ENCODE measurements at places on chromosomes 3 and 15.

- no peak for DNase-seq
Measured at GRCh38 chr3:102346897-102347296, 87.9 kb upstream of the ZPLD1 start.

GRCh38 chr15:25784876-25785640 lies 78.1 kb downstream of the ATP10A start:
- no peak for DNase-seq

- no peak for DNase-seq
Measured at GRCh38 chr3:30835667-30836066, 58.8 kb downstream of the GADL1 start.

GRCh38 chr15:90038632-90039095 lies 37.5 kb downstream of the ZNF710 start:
- no peak for DNase-seq

DNA sequence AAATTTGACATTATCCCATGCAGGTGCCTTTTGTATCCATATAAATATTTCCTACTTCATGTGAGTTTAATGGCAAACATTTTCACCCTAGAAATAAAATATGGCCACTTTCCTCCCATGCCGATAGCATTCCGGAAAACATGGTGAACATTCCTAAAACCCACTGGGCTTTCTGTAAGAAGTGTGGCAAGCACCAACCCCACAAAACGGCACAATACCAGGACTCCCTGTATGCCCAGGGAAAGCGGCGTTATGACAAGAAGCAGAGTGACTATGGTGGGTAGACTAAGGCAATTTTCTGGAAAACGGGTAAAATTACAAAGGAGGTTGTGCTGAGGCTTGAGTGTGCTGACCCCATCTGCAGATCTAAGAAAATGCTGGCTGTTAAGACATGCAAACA lies 7.6 kb downstream of the ANXA2 start:
- no peak for DNase-seq

DNA sequence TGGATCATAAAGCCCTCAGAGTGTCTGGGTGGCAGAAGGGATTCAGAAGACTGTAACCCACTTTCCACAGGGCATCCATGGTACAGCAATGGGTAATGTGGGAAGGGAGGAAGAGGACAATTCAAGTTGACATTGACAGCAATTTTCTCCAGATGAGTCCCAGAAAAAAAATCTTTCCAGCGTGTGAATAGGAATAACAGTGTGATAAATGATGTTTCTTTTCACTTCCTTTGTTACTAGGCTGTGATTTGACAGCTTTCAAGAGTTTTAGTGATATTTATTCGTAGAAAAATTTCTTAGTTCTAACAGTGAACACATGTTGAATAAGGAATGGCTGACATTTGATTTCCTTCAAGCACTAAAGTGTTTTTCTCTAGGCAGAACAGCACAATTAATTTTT lies 186.4 kb downstream of the CADPS start:
- DNase-seq = no peak

GRCh38 chr3:45595364-45596195 lies 1.0 kb downstream of the LIMD1 start:
- DNase-seq = no peak

- DNase-seq = no peak
Measured at GRCh38 chr15:56734013-56734635, 815 bp upstream of the ZNF280D start.

DNA sequence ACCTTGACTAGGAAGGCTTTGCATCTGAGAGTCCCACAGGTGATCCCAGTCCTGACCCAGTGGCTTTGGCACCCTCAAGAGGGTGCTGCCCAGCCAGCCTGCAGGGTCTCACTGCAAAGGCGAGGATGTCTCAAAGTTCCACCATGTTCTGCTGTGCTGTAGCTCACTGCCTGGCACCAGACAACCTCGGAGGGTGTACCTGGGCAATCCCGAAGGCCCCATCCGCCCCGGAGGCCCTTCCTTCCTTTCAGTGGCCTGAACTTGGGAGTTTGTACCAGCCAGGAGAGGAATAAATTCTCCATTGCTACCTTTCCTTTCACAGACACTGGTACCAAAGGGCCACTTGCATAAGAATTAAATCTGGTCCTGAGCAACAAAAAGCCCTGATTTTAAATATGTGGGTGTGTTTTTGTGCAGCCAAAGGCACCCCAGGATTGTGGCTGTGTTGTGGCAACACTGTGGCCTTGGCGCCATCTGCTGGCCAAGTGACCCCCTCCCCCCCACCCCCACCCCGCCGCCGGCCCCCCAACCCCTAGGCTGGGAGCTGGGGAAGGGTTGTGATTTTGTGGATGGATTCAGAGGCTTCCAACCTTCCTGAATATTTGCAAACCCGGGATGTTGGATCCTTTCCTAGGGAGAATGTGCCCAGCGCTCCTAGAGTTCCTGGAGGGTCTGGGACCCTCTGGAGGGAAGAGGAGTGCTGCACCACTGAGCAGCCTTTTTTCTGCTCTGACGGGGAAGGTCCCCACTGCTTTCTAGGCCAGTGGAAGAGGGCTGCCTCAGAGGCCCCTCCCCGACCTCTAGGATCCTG lies 9.7 kb upstream of the PTPN23 start:
- DNase-seq = no peak

GRCh38 chr3:42960282-42960681 lies 18.8 kb upstream of the GASK1A start:
- peak; percentile 58 for DNase-seq

DNA sequence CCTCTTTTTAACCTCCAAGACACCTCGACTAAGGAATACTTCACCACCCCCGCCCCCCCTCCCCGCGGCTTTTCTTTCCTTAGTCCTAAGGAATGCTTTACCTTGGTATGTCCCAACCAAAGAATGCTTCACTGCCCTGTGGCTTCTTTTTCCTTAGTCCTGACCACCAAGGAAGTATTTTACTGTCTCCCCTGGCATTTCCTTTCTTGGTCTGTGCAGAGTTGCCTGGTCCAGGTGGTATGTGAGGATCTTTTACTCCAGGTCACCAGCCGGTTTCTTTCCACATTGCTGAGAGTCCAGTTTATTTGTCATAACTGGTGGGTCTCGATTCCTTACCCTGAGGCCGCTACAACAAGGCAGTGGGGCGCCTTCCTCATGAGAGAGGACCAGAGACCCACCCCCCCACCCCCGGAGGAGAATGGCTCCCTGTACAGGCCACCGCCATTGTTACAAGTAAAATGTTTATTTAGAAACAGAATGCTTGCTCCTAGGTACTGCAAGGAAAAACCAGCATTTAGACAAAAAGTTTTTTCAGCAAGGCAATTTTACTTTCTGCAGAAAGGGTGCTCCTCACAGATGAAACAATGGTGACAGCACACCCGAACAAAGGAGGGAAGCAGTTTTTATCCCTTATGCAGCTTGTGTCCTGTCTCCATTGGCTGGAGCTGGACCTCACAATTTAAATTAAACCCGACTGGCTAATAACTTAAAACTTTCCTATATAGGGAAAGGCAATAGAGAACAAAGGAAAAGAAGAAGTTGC lies 23.1 kb upstream of the MTHFS start:
- DNase-seq = no peak

GRCh38 chr3:29281344-29282241 lies 722 bp downstream of the RBMS3 start:
- no peak for DNase-seq

DNA sequence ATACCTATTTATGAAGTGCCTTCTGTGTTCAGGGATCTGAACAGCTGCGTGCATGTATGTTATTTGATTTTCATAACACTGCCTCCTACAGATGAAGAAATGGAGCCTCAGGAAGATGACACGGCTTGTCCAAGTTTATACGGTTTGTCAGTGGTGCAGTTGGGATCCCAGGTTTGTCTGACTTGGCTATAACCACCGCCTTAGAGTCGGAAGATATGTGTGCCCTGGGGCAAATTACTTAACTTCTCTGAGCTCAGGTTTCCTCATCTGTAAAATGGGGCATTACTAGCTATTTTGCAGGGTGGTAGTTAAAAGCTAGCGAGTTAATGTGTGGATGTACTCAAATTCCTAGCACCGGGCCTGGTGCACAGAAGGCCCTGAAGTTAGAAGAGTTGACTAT lies 54.1 kb upstream of the ANP32A start:
- DNase-seq = no peak

GRCh38 chr3:113063126-113063894 lies 72.5 kb downstream of the GTPBP8 start:
- no peak for DNase-seq

DNA sequence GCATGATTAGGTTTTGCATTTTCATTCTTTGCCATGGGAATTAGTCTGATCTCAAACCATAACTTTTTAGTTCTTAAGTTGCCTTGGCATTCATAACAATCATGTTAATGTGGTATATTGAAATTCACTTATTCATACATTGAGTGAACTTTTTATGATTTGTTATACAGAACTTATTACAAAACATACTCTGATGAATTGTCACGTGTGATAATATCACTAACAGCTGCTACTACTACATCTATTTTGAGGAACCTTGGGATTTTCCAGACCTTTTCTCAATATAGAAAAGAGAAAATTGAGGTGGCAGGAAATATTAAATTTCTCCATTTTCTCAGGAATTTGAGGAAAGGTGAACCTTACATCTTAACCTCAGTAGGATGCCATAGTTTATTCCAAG lies 9.2 kb downstream of the LXN start:
- no peak for DNase-seq

GRCh38 chr15:73930790-73931281 lies 4.6 kb downstream of the LOXL1 start:
- no peak for DNase-seq

DNA sequence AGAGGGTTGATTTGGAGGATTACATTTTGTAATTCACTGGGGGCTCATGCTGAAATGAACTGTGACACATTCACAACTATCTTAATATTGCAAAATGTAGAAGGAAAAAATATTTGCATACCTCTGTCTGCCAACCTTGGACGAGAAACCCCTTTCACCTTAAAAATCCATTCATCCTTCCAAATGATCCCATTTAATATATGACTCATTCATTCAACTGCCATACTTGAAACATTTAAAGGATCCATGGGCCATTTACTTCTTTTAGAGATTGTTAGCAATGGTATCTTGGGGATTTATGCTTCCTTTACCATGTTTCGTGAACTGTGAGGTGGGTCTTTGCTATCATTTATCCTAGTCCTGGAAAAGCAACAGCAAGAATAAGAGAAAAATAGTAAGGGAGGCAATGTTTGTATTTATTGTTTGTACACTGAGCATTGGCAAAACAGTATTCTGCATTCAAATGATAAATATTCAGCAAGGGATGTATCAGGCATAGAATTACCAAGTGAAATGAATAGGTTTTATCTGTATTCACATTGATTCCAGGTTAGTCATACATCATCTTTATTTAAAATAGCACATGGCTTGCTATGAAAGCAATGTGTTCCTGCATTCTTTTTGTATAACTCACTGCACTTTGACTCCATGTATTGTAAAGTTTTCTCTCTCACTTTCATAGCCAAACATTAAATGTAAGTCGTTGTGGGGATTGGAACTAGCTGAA lies 378.1 kb downstream of the NSUN3 start:
- no peak for DNase-seq

DNA sequence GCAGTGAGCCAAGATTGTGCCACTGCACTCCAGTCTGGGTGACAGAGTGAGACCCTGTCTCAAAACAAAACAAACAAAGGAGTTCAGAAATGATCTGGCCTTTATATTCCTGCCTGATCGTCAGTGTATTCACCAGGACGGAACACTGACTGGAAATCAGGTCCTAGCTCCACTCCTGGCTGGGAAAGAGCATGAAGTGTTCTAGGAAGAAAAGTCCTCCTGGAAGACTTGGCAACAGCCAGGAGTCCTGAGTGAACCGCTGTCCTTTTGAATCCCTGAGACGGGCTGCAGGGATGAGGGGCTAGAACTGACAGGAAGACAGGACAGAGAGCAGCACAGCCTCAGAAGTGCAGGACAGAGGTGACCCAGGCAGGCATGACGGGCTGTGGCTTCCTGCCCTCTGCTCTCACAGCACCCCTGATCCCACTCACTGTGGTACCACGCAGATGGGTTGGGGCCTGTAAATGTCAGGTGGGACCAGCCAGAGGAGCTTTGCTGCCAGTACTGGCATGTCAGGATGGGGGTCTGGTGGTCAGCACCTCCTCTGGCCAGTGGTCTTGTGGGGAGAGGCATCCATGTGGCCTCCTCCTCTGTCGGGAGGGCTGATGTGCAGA lies 23.5 kb downstream of the FAN1 start:
- DNase-seq = no peak

GRCh38 chr3:81198756-81199155 lies 562.7 kb downstream of the GBE1 start:
- no peak for DNase-seq

DNA sequence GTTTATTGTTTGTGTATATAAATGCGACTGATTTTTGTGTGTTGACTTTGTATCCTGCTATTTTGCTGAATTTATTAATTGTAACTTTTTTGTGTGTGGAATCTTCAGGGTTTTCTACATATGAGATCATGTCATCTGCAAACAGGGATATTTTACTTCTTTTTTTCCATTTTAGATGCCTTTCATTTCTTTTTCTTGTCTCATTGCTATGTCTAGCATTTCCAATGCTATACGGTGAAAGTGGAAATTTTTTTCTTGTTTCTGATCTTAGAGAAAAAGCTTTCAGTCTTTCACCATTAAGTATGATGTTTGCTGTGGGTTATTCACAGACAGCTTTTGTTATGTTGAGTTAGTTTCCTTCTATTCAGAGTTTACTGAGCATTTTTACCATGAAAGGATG lies 31.4 kb downstream of the COMMD2 start:
- no peak for DNase-seq

GRCh38 chr3:180860180-180860858 lies 52.2 kb upstream of the FXR1 start:
- DNase-seq = no peak

DNA sequence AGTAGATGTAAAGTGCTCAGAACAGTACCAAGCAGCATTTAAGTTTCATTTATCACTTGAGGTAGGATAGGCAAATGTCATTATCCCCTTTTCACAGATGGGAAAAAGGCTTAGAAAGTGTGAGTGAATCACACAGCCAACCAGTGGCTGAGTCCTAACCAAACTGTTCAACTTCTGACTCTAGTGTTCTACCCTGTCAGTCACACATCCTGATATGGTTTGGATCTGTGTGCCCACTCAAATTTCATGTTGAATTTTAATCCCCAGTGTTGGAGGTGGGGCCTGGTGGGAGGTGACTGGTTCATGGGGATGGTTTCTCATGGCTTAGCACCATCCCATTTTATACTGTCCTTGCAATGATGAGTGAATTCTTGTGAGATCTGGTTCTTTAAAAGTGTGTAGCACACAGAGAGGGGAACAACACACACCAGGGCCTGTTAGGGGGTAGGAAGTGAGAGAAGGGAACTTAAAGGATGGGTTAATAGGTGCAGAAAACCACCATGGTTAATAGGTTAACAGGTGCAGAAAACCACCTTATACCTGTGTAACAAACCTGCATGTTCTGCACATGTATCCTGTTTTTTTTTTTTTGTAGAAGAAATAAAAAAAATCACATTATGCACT lies 304.7 kb downstream of the SUCLG2 start:
- no peak for DNase-seq

GRCh38 chr3:192864941-192865340 lies 52.7 kb downstream of the MB21D2 start:
- DNase-seq = no peak

- no peak for DNase-seq
Measured at GRCh38 chr15:98865397-98866339, 141.9 kb downstream of the PGPEP1L start.

Measured in LNCaP clone FGC (cell line).